ENCODE measurements at places on chromosomes 13 and 19. TPM values are rescaled to one million over a fixed set of nuclear protein-coding genes. Genes with fewer than 3 reads are reported as not detected.

GRCh38 chr19:57321751-57322150, 1.5 kb downstream of the ZNF543 start:
- DNase-seq, result no peak

GRCh38 chr19:46147791-46148288, at the start of gene IGFL2:
Gene IGFL2, plus strand, starts transcription at chr19:46148238. Its CDS starts 41 bp downstream, at chr19:46148279.
- no peak for DNase-seq

DNA sequence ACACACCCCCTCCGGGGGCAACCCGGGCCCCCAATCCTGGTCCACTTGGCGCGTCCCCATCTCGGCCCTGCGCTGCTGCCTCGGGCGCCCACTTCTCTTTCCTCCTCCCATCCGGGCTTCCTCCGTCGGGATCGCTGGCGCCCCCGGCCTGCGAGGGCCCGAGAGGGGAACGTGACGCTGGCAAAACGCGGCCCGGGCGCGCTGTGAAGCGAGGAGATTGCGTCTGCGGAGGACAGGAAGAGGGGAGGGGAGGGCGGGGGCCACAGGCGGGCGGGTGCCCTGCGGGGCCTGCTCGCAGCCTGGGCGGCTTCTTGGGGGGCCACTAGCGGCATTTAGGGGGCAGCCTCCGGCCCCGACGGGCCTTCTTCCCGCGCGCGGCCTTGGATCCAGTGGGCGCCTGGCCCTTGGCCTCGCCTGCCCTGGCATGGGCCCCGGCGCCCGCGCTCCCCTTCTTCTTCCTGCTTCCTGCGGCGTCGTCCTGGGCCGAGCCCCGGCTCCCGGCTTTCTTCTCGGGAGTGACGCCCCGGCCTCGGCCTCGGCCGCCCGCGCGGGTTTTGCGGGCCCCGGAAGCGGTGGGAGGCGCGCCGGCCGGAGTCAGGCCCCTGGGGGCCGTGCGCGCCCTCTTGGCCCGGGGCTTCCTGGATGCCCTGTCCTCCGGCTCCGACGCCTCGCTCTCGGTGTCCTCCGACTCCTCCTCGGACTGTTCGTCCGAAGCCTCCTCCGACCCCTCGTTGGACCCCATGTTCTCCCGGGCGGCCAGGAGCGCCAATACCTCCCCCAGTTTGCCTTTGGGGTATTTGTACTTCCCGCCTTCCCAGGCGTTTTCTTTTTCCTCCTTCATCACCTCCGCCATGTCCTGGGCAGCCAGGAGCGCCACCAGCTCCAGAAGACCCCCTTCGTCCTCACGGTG, 2.2 kb downstream of the PNMA8B start:
- DNase-seq, result no peak

- DNase-seq, result no peak
Measured at GRCh38 chr13:106472621-106473020, 62.8 kb downstream of the EFNB2 start.

DNA sequence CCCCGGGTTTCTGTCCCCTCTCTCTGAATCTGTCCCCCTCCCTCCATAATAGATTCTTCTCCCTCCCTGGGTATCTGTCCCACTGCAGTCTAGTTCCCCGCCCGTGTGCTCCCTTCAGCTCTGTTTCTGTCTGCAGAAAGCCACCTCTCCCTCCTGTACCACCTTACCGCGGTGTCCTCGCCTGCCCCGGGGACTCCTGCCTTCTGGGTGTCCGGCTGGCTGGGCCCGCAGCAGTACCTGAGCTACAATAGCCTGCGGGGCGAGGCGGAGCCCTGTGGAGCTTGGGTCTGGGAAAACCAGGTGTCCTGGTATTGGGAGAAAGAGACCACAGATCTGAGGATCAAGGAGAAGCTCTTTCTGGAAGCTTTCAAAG, 1.3 kb downstream of the FCGRT start:
- no peak for DNase-seq

DNA sequence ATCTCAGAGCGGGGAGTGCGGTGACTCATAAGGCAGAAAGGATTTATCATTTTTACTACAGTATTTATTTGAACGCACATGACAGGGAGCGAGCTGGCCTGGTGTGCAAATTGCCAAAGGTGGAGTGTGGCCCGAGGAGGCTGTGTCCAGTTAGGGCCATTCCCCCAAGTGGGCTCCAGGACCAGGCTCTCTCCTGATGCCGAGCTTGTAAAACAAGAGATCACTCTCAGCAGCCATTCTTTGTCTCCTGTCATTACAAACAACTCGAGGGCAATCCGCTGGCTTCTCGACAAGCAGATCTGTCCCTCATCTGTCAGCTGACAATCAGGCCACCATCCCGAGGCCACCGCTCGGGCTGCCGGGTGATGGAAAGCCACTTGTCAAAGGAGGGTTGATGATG, 418.9 kb downstream of the ZNF536 start:
- DNase-seq, result no peak

DNA sequence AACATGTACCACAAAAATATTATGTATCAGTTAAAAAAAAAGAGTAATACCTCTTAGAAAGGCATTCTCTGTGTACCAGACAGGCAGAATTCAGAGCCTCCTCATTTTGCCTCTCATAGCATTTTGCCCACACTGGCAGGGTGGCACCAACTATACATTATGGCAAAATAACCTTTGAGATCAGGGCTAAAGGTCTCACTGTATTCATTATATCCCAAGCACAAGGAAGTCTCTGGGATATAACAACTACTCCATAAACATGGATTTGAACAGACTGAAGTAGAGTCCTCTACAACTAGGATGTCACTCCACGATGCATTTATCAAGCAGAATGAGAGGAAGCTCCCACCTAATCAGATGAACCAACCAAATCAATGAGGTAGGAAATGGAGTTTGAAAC, 10.6 kb downstream of the SUCLA2 start:
- DNase-seq, result no peak

- no peak for DNase-seq
Measured at GRCh38 chr13:89113744-89114143, 1442.6 kb downstream of the SLITRK5 start.

GRCh38 chr19:45477713-45478453, 10.1 kb downstream of the FOSB start:
- no peak for DNase-seq

DNA sequence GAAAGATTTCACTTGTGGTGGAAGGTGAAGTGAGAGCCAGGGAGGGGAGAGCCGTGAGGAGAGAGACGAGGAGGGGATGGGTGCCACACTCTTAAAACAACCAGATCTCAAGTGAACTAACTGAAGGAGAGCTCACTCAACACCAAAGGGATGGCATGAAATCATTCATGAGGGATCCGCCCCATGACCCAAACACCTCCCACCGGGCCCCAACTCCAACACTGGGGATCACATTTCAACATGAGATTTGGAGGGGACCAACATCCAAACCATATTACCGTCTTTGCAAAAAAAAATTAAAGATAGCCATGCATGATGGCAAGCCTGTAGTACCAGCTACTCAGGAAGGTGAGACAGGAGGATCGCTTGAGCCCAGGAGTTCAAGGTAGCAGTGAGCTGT, 34.9 kb upstream of the POP4 start:
- DNase-seq, result no peak

GRCh38 chr19:45677351-45678230, 9.6 kb downstream of the GIPR start:
- no peak for DNase-seq

GRCh38 chr19:43105496-43105895, 23.0 kb upstream of the PSG2 start:
- no peak for DNase-seq

- no peak for DNase-seq
Measured at GRCh38 chr13:91649456-91649855, 251.0 kb downstream of the GPC5 start.

- no peak for DNase-seq
Measured at GRCh38 chr13:41296879-41297646, 14.0 kb upstream of the NAA16 start.

GRCh38 chr13:79404361-79404760, 1.7 kb downstream of the RBM26 start:
- DNase-seq, result no peak

GRCh38 chr19:22286151-22286810, at the start of gene ZNF729:
Gene ZNF729, plus strand, starts transcription at chr19:22286441. Its CDS starts 85 bp downstream, at chr19:22286526.
- no peak for DNase-seq

DNA sequence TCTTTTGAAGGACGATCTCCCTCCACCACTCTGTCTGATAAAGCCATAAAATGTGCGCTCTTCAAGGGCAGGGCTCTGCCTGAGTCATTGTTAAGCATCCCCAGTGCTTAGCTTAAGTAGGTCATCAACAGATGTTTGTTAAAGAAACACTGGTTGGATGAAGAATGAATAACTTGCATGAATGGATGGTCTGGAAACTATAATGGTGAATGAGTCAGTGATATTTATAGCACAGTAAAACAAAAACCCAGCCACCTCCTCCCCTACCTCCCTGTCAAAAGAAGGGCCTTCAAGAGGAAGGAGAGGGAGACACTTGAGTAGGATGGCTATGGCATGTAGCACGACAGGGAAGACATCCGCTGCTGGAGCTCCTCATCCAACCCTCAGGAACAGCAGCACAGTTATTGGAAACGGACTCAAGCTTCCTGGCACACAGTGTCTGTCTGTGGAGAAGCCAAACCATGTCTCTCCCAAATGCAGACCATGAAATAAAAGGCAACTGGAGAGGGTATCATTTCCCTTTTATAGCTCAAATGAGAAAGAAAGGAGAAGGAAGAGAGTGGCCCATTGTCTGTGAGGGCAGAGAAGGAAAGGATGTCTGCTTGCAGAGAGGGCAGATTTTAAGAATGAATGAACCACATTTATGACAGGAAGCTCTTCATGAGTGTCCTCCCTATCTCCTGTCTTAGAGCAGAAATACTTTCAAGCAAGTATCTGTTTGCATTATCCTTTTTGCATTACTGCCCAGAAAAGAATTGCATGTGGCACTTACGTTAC, 183.5 kb upstream of the UBL3 start:
- no peak for DNase-seq

DNA sequence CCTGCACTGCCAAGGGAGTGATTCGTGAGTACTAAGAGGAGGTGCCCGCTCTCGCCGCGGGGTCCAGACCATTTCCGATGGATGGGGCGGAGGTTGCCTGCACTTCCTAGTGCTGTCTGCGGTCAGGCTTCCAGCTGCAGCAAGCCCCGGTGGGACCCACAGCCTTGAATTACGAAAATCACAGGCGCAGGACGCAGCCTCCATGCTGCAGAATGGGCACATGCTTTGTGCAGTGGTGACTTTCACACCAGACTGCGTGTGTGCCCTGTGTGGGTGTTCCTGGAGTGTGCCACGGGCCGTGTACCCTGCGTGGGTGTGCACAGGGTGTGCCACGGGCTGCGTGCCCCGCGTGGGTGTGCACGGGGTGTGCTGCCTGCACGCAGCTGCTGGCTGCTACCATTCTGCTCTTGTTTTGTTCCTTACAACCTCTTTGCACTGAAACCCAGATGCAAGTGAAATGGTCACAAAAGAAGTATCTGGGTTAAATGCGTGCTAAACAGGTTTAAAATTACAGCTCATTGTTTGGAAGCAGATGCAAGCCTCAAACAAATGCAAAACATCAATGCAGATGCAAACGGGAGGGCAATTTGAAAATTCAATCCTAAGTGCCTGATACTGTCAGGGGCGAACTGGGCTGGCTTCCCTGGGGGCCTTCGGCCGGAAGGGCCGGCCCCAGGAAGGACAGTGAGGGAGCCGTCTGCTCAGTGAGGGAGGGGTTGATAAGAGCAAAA, 221.2 kb upstream of the SOX1 start:
- no peak for DNase-seq

DNA sequence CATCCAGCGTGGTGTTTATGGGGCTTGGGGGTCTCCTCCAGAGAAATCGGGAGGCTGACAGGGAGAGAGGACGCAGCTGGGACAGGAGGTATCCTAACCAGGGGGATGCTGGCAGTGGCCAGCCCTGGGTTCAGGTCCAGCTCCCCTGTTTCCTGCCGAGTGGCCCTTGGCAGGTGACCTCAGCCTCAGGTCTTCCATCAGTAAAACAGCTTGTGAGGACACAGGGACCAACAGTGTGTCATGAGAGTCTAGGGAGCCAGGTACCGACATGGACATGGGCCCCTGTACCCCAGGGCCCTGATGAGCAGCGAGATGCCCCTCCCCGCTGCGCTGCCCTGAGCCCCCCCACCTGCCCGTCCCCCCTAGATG, 19.6 kb downstream of the EVI5L start:
- DNase-seq, result no peak

DNA sequence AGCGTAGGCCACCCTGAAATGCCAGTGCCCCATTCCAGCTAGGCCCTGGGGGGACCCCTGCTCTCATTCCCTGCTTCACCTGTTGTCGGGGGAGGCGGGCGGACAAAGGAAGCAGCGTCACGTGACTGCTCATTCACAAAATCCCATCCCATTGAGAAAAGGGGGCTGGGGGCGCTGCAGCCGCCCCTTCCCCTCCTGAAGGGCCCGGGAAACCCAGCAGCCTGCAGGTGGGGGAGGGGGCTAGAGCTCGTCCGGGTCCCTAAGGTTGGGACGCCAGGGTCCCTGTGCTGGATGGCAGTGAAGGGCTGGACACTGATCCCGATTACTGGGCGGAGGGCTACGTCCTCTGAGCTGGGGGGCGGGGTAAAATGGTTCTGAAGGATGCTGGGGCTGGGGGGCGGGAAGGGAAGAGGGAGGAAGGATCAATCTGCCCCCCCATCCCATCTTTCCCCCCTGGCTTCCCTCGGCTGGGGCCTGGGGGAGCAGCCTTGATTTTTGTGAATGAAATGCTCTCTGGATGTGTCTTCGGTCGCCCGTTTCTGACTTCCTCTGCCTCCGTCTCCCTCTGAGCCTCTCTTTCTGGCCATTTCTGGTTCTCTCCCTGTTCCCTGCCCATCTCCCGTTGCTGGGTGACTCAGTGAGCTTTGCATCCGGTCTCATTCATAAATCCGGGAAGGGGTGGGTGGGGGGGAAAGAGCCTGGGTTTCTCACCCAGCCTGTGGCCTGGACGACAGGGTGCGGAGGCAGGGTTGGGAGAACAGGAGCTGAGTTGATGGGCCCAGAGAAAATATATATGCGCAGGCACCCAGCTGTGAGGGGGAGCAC, 816 bp downstream of the SPRED3 start:
- peak; percentile 46 for DNase-seq

- DNase-seq, result no peak
Measured at GRCh38 chr19:46213806-46214205, 15.7 kb upstream of the IGFL1 start.

DNA sequence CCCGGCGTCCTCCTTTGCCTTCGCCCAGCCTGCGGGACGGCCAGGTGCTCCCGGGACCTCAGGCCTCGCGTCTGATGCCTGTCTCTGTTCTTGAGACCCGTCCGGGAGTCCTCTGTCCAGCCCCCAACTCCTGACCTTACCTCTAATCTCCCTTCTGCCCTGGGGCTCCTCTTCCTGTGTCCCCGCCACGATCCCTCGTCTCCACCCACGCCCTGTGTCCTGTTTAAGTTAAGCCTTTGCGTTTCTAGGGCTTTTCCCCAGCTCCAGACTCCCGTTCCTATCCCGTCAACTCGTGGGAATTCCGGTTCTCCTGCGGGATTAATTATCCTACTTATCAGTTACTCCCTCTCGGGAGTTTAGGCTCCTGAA, 686 bp downstream of the LENG8 start:
- DNase-seq, result no peak

- DNase-seq, result peak; percentile 2
Measured at GRCh38 chr19:11736696-11737095, 2.0 kb downstream of the ZNF823 start.

- no peak for DNase-seq
Measured at GRCh38 chr19:4220188-4220587, 9.1 kb upstream of the EBI3 start.

PRKACA gene
- total RNA-seq, result 107 TPM

SLC27A5 gene
- total RNA-seq, result 7.1 TPM

OR7C1 gene
- not detected for total RNA-seq

DMKN gene
- total RNA-seq, result 53.7 TPM

SIX5 gene
- 15.0 TPM for total RNA-seq

CDC16 gene
- 45.4 TPM for total RNA-seq

ZBTB32 gene
- total RNA-seq, result not detected

LILRA1 gene
- total RNA-seq, result 2.7 TPM

SYMPK gene
- 48.8 TPM for total RNA-seq
